Hematopoietic multipotent progenitor cell treated with erythropoietin and hydrocortisone succinate and interleukin-3 and kit ligand, for 17 days (in vitro differentiated cells): ENCODE measurements at places on chromosomes 1 and 21.

- DNase-seq = no peak
These were observed 97.8 kb downstream of the SCMH1 start for GRCh38 chr1:41144285-41144684.

DNA sequence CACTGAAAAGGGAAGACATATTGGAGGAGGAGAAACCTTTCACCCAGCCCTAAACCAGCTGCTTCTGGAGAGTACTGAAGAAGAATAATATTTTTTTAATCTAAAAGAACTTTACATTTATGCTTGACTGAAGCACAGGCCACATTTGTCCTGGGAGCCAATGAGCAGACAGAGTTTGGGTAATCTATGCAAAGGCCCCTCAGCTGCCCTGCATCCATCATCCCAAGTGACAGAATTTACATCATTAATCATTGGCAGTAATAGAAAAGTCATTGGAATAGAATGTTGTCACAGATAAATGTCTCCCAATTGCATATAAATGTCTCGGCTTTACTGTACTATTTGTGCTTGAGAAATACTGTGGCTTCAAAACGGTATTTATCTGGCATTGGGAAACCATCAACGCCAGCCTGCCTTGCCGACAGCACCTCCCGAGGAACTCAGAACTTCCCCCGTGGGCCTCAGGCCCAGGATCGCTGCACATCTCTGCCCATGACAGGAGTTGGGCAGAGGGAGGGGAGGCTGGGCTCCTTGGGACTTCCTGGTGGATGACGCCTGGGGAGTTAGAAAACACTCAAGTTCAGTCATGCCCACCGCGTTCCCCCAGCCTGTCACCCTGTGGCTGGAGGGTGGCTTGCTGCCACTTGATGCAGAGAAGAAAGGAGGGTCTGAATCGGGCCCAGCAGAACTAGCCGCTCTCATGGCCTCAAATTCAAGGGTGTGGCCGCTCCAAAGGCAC lies 133.1 kb downstream of the CAMTA1 start:
- no peak for DNase-seq

- no peak for DNase-seq
These were observed 116.1 kb upstream of the SPATA6 start for GRCh38 chr1:48588061-48588460.

DNA sequence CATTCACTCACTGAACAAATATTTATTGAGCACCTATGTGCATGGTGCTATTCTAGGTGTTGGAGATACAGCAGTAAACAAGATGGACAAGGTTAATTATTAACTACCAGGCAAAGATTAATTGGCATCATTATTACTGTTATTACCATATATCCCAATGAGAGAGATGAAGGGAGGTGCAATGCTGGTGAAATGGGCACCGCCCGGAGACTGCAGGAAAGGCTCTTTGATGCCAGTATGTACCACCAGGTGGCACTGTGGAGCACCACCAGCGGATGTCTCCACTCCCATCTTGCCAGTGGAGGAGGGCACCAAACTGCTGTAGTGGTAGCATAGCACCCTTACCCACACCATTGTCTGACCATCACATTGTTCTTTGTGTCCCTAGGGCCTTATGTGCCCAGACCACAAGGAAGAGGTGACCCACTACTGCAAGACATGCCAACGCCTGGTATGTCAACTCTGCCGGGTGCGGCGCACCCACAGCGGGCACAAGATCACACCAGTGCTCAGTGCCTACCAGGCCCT lies 3.0 kb downstream of the TRIM46 start:
- DNase-seq = peak; percentile 89

DNA sequence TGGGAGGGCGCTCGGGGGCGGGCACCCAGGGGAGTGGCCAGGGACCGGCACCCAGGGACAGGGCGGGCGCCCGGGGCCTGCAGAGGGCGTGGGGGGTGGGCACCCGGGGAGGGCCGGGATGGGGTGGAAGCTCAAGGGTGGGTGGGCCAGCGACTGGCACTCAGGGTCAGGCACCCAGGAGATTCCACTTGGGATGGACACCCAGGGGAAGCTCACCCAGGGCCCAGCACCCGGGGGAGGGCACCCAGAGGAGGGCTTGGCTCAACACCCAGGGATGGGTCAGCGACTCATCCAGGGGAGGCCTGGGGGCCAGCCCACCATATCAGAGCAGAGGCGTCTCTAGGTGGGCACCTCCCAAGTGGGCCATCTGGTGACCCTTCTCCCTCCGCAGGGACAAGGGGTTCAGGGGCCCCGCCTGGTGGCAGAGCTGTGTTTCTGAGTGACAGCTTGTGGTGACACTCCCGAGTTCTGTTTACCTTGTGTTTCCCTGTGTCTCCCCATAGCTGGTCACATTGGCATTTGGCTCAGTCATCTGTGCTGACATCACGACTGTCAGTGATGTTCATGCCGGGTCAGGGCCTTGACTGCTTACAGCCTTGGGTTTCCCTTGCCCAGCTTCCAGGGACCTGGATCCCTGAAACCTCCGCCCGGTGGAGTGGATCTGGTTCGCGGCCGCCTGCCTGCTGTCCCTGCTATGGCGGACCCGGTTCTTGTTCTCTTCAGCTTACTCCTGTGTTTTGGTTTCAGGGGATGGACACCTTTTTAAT lies 749 bp downstream of the IBA57 start:
- DNase-seq = peak; percentile 97

DNA sequence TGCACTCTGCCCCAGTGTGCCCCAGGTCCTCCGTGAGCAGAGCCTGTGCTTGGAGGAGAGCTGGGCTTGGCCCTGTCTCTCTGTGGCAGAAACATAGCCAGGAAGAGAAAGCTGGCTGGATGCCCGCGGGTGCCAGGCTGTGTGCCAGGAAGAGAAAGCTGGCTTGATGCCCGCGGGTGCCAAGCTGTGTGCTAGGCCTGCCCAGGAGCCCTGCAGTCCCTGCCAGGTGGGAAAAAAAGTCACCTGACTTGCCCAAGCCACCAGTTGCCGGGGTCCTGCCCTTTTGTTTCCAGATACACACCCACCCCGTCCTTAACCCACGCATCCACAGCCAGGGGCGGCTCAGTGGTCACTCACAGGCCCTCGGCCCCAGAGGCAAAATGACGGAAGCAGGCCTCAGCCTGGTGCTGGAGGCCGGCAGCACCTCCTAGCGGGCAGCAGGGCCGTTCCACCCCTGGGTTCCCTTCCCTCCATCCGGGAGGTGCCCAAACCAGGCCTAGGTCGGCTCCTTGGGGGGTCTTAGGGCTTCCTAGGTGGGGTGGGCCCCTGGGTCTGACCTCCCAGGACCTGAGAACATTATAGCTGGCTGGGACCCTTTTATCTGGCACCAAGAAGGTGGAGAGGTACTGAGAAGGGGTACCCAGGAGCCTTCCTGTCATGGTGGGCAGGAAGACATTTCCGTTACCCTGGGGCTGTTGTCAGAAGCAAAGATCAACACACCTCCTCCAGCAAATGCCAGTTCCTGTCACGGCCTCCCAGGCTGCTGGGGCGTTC lies 9.1 kb downstream of the ITGB2 start:
- DNase-seq = peak; percentile 95

GRCh38 chr1:94512816-94513215 lies 28.7 kb downstream of the F3 start:
- DNase-seq = no peak

DNA sequence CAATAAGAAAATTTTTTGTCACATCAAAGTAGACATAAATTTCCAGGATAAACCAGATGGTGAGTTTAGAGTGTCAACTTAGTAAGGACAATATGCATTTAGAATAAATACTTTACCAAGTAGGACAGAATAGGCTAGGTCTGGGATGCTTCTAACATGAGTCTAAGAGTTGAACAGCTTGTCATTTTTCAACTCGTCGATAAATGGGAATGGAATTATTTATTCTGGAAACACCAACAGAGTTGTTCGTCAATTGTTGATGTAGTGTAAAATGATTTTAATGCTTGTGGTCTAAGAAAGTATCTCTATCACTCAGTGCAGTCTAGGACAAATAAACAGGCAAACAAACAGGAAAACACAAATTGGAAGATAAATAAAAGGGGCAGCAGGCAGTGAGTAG lies 358.4 kb upstream of the ST6GALNAC5 start:
- no peak for DNase-seq

DNA sequence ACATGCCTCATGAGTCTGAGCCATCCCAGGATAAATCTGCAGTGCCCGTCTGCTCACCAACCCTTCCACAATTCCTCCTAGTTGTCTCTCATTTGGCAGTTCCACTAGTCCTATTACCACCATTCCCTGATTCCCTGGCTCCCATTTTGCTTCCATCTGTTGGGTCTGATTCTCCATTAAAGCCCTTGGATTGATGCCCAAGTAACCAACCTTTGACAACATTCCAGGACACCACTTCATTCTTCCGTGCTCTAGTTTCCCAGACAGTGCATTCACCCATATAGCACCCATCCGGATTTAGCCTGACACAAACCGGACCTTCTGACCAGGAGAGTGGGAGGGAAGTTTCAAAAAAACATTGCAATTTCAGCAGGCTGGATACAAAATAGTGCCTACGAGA lies 189.4 kb upstream of the PALMD start:
- DNase-seq = no peak

DNA sequence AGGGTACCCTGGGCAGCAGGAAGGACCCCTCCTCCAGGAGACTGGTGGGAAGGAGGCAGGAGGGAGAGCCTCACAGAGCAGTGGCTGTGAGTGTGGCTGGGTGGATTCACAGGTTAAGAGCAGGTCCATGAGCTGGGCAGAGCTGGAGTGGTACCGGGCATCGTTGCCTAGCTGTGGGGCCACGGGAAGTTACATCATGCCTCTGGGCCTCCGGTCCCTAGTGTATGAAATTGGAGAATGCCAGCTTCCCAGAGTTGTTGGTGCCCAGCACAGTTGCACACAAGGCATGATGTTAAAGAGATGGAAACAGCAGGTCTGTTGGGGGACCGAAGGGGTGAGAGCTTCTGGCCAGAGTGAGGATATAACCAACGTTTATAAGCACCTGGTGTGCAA lies 18.5 kb downstream of the FOXO6 start:
- DNase-seq = no peak

- DNase-seq = peak; percentile 65
These were observed 3.2 kb upstream of the RXFP4 start for GRCh38 chr1:155938220-155938627.

DNA sequence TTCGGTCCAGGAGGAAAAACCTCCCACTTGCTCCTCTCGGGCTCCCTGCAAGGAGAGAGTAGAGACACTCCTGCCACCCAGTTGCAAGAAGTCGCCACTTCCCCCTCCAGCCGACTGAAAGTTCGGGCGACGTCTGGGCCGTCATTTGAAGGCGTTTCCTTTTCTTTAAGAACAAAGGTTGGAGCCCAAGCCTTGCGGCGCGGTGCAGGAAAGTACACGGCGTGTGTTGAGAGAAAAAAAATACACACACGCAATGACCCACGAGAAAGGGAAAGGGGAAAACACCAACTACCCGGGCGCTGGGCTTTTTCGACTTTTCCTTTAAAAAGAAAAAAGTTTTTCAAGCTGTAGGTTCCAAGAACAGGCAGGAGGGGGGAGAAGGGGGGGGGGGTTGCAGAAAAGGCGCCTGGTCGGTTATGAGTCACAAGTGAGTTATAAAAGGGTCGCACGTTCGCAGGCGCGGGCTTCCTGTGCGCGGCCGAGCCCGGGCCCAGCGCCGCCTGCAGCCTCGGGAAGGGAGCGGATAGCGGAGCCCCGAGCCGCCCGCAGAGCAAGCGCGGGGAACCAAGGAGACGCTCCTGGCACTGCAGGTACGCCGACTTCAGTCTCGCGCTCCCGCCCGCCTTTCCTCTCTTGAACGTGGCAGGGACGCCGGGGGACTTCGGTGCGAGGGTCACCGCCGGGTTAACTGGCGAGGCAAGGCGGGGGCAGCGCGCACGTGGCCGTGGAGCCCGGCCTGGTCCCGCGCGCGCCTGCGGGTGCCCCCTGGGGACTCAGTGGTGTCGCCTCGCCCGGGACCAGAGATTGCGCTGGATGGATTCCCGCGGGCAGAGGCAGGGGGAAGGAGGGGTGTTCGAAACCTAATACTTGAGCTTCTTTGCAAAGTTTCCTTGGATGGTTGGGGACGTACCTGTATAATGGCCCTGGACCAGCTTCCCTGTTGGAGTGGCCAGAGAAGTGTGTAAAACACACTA lies 45.3 kb downstream of the MRPL39 start:
- no peak for DNase-seq

DNA sequence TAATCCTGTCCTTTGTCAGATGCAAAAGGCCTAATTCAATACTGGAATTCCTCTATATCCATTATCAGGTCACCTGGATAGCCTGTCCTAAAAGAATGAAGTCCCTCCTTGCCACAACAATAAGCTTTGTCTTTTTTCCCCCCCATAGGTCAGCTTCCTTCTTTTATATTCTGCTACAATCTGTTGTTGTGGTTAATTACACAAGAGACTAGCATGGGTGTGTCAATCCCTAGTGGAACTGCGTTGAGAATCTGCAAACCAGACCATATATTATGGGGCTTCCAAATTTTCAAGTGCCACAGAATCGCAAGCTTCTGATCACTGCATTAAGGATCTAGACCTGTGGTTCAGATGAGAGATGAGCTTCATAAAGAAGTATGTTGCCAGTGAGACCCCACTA lies 349.6 kb downstream of the SMYD3 start:
- DNase-seq = no peak

DNA sequence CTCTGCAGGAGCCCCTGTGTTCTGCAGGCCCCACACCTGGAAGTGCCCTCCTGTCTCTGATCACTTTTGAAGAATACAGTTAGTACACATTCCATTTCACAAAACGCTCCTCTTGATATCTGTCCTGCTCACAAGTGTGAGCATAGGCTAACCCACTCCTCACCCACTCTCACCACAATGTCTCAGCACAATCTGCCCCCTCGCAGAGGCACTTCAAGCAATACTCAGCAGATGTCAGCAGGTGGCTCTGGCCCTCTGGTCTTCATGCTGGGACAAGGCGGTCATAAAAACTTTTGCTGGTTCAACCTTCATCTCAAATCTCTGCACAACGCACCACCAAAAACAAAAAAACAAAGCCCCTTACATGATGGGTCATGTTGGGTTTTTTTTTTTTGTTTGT lies 671.2 kb downstream of the MATN1 start:
- DNase-seq = no peak

DNA sequence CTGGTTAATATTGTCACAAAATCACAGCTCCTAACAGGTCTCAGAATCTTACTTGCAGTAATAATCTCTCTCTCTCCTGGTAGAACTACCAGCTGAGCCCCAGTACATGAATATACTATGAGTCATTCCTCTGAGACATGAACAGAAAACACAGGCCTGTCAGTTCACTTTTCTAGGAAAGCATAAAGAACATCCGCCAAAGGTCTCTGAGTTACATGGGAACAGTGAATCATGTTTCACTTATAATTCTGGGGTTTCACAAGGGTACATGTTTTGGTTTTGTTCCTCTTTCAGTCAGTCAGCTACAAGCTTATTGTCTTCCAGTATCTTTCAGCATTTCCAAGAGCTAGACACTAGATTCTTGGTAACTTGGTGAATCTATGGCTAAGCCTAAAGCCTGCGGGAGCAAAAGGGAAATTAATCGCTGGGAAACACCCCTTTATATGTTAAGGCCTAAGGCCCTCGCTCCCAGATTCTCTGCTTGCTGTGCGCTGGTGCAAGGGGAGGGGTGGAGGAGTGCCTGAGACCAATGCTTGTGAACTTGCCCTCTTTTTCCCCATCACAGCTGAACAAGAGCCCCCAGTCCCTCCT lies 31.7 kb downstream of the IFNGR2 start:
- DNase-seq = no peak
